ENCODE measurements at places on chromosomes 11 and 22.

- DNase-seq: no peak
These were observed 38.5 kb downstream of the C11orf58 start for GRCh38 chr11:16776711-16777612.

- no peak for DNase-seq
These were observed 342.1 kb downstream of the CTTN start for GRCh38 chr11:70740488-70740851.

DNA sequence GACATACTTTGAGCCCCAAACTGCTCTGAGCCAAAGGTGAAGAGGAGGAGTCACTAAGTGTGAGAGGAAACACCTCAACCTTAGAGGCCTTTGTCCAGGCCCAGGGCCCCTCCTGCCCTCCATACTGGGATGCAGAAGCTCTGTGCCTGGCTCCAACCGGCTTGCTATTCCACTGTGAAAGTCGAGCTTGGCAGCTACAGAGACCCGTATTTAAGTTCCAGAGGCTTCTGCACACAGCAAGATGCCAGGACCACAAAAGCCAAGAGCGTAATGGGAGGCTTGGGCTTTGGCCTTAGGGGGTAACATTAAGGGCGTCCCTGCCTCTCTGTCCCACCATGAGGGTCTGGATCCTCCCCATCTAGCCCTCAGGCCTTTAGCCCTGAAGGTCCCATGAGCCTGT is 31.9 kb downstream of the DSCAML1 start:
- no peak for DNase-seq

DNA sequence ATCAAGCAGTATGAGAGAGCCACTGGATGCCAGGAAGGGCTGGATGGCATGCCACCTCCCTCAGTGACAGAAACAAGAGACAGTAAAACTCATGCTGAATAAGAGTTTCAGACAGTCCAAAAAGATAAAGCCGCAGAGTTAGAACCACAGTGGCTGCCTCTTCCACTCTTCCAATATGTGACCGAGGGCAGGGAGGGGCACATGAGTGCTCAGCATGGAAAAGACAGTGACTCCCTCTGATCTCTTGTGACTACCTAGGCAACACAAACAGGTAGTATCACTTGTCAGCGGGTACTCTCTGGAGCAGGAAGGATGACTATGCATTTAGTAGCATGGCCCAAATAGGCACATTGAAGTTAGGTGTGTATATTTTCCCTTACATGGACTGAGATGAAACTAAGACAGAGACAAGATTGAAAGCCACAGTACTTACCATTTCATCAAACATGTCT is 295.4 kb downstream of the CADM1 start:
- no peak for DNase-seq

DNA sequence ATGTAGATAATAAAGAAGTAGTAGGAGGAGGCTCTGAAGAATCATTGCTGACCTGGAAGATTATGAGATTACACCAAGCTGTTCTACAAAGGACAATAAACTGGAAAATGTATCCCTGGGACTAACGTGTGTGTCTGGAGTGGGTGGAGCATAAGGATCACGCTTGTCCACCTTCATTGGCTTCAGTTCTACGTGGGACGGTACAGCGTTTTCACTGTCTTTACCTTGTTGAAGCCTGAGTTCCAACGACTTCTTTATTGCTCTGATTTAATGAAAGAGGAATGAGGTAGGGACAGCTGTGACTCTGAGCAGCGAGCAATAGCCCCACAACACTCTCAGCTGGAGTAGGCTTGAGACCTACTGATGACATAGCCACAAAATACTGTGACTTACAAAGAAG is 87.0 kb downstream of the ARHGAP42 start:
- no peak for DNase-seq

- DNase-seq: no peak
These were observed 17.3 kb downstream of the OR51E2 start for GRCh38 chr11:4680341-4680740.

DNA sequence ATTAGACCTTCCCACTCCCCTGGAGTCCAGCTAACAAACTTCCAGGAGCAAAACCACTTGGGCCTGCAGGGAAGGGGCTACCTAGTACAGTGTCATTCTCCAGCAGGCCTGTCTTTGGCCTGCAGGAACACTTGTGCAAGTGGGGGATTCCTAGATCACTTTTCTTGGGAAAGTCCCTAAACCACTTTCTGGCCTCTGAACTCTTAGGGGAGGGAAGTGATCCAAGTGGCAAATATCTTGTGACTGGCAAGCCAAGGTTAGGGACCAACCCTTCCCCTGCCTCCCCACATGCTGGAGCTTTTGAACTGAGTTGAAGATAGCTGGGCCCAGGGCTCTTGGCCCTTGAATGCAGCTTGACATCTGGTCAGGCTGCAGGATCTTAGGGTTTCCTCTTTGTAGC is 17.2 kb downstream of the PPFIBP2 start:
- no peak for DNase-seq

GRCh38 chr11:65489035-65489705 is 9.7 kb upstream of the MALAT1 start:
- peak; percentile 89 for DNase-seq

DNA sequence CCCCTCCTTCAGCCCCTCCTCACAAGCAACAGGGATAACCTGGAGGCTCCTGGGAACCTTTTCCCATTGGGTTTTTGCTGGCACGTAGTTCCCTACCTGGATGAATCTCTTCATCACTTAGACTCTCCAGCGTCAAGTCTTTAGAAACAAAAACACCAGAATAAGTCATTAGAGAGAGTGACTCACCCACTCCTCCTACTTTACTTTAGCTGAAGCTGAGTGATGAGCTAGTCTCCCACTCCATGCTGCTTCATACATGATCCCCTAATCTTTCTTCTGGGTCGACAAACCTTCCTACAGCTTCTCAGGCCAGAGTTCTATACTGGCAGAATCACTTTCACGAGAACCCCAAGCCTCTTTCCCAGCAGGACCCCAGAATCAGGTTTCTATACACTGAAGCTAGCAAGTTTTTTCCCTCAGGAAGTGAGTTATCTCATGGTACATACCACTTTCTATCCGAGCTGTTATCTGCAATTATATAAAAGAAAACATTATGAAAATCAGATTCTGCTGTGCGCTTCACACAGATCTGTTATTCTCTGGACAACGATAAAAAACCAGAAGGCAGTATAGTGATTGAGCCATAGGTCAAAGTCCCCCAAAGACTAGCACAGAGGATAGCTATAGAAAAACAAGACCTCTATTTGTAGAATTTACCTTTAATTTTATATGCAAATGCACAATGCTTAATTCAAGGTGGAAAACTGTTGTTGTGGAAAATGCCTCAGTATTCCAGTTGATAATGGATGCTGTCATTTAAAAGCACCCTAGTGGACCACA is 18.7 kb downstream of the DRICH1 start:
- DNase-seq: no peak

DNA sequence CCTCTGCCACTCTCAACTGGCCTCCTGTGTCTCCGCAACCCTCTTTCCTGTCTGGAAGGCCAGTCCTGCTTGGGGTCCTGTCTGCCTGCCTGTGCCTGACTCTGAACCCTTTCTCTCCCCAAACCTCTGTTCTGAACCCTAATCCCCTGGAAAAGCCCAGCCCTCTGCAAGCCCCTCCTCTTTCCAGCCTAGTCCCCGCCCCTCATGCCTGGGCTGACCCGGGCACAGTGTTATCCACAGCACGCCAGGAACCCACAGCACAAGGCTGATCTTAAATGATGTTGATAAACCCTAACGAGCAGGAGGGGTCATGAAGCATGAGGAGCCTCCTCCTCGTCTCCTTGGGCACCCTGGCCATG is at the start of gene IFITM10:
Gene IFITM10 (minus strand): TSS at position 115 of the 359 bp plus-strand sequence. CDS start 153 bp downstream, outside the sequence.
- no peak for DNase-seq

DNA sequence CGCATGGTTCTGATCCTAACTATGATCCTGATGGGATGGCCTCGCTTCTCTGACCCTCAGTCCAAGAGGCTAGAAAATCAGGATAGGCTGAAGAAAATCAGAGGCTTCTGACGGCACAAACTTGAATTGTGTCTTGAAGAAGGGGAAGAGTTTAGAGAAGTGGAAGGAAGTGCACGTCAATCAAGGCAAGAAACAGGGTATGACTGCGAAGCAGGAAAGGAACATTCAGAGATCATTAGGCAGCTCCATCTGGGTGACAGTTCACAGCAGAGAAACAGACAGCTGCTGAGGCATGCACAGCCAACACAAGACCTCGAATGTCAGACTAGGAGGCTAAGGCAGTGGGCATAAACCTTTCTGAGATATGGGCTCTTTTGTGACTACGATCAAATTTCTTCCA is 29.3 kb downstream of the CLPB start:
- DNase-seq: no peak

- DNase-seq: no peak
These were observed 25.0 kb downstream of the P2RY2 start for GRCh38 chr11:73243093-73243485.

DNA sequence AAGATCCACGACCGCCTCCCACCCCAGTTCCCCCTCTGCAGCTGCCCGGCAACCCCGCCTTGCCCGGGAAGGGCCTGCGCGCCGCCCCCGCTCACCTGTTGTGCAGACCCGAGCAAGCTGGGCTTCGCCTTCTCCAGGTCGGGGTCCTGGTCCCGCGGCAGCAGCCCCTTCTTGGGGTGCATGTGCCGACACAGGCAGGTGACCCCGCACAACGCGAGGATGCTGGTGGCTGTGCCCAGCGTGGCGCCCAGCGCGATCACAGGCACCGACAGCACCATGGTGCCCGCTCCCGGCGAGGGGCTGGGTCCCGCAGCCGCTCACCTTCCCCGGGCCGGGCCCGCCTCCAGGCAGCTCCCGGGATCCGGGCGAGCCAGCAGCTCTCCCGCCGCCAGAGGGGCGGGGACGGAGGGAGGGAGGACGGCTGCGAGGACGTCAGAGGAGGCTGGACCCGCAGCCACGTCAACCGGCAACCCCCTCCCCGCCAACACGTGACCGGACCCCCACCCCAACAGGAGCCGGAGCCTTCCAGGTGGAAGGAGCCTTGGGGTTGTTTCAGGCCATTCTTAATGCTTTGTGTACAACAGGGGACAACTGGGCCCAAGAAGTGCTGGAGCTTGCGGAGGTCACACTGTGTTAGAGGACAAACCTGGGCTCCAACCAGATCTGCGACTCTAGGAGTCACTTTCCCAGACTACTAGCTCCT is at the start of gene SYT13:
Gene SYT13 (minus strand): TSS at position 412 of the 703 bp plus-strand sequence. CDS start 134 bp downstream, at position 278.
- DNase-seq: peak; percentile 78

- DNase-seq: peak; percentile 26
These were observed 88.9 kb downstream of the RASSF10 start for GRCh38 chr11:13098063-13098462.

DNA sequence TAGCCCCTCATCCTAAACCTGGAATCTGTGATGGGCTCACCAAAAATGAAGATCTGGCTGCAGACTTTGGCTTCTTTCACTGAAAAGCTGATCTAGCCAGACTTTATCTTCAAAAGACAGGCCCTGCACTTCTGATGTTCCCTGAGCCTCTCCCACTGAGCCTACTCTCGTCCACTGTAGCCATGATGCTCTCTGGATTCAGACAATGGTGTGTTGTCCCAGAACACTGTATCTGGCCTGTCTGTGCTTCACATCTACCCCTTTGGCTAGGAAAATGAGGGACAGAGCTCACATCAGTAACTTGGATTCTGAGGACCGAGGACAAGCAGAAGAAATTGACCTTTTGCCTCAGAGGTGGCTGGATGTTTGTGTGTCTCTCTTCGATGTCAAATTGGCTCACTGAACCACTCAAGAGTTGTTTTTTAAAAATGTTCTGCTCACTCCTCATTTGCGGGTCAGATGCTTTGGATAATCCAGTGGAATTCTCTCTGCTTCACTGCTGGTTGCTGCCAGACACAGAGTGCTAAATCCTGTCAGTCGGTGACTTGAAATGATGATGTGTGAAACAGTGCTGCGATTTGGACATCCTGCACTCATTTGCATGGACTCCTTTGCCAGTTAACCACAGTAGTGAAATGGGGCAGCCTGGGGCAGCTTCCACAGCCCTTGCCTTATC is 67.5 kb downstream of the ARFGAP2 start:
- no peak for DNase-seq

DNA sequence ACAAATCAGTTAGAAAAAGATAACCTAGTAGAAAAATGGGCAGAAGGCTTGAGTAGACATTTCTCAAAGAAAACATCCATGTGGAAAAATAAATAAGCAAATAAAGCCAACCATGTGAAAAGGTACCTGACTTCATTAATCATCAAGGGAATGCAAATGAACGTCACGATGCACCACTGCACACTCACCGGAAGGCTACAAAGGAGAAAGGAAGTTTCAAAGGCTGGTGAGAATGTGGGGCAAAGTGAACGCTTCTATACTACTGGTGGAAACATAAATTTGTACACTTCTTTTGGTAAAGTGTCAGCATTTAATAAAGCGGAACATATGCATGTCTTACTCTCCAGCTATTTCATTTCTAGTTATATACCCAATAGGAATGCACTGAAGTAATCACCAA is 166.8 kb downstream of the CSNK2A3 start:
- DNase-seq: no peak

GRCh38 chr22:38788021-38788816 is 5.7 kb downstream of the DNAL4 start:
- peak; percentile 84 for DNase-seq

DNA sequence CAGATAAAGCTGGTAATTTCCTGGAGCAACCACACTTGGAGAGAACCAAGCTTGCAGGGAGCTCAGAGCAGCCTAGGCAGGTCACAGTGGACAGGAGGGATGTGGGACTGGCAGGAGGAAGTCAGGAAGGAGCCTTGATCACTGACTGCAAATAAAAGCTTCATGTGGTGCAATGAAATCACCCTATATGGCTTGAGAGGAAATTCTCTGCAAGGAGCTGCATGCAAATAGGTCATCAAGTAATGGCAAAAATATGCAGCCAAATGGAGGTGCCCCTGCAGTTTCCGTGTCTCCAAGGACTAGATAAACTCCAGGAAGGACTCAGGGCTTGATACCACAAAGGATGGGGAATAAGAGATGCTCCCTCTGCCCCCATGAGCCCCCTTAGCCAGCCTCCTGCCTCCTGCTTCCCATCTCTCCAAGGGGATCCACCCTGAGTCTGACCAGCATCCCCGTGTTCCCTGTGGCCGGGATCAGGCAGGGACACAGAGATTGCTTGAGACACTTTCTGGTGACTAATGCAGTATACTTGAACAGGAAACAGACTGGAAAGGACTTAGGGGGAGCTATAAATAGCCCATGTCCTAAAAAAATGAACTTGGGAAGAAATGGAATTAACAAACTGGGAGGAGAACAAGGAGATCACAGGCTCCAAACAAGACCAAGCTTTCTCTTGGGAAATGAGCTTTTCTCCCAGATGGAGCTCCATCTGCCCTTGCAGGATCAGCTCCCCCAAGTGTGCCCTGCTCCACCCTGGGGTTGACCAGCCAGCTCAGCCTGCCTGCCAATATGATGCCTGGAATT is 23.9 kb upstream of the MICAL2 start:
- DNase-seq: peak; percentile 80

DNA sequence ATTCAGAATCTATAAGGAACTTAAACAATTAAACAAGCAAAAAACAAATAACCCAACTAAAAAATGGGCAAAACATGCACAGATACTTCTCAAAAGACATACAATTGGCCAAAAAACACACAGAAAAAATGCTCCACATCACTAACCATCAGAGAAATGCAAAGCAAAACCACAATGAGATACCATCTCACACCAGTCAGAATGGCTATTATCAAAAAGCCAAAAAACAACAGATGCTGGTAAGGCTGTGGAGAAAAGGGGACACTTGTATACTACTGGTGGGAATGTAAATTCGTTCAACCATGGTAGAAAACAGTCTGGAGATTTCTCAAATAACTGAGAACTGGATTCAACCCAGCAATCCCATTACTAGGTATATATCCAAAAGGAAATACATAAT is 24.8 kb downstream of the ENTHD1 start:
- DNase-seq: no peak

- no peak for DNase-seq
These were observed 42.2 kb downstream of the P4HA3 start for GRCh38 chr11:74269161-74269811.

Data from thyroid gland (tissue), 4 donors.